ENCODE measurements at places on chromosomes 7 and 10. TPM values are rescaled to one million over a fixed set of nuclear protein-coding genes. Genes with fewer than 3 reads are reported as not detected.

The NRAP gene
- 0.07 TPM for total RNA-seq

The CPED1 gene
- total RNA-seq: 67.4 TPM

The ARHGAP22 gene
- 0.26 TPM for total RNA-seq

The CYP2W1 gene
- total RNA-seq: 6.6 TPM

The PRSS2 gene
- not detected for total RNA-seq

The AASS gene
- total RNA-seq: 61.2 TPM

The DNA2 gene
- total RNA-seq: 6.9 TPM

The SLC16A12 gene
- total RNA-seq: 7.4 TPM

The OPALIN gene
- not detected for total RNA-seq

The OGDHL gene
- 0.15 TPM for total RNA-seq

The C10orf90 gene
- not detected for total RNA-seq

The WNT2 gene
- total RNA-seq: 2.3 TPM

The MSMB gene
- total RNA-seq: not detected

The IKZF1 gene
- total RNA-seq: 16.5 TPM

The CLDN4 gene
- 7.4 TPM for total RNA-seq

The DPY19L1 gene
- total RNA-seq: 80.9 TPM

The IFIT1 gene
- 13.5 TPM for total RNA-seq

The TAS2R4 gene
- total RNA-seq: 6.2 TPM

The RBM20 gene
- 3.8 TPM for total RNA-seq

The SLC26A4 gene
- total RNA-seq: not detected

The VENTX gene
- not detected for total RNA-seq

The WBP1L gene
- 55.0 TPM for total RNA-seq

The PHYHIPL gene
- total RNA-seq: 0.83 TPM

The ST8SIA6 gene
- total RNA-seq: 1.9 TPM

The CRPPA gene
- total RNA-seq: 0.29 TPM

The SPDYE11 gene
- not detected for total RNA-seq

The GBX1 gene
- total RNA-seq: not detected

The SPDYE2 gene
- total RNA-seq: not detected

The SUV39H2 gene
- 41.5 TPM for total RNA-seq

The GIMAP5 gene
- 41.1 TPM for total RNA-seq

The FAM25A gene
- not detected for total RNA-seq

The NUTM2B gene
- not detected for total RNA-seq

The LRRD1 gene
- total RNA-seq: not detected

The ZNF804B gene
- not detected for total RNA-seq

The FEZF1 gene
- not detected for total RNA-seq

The METTL27 gene
- total RNA-seq: 9.3 TPM

The TMEM184A gene
- total RNA-seq: 0.64 TPM

The PHKG1 gene
- not detected for total RNA-seq

The VPS26A gene
- total RNA-seq: 63.6 TPM

The CYP3A4 gene
- not detected for total RNA-seq

The CNNM2 gene
- 5.1 TPM for total RNA-seq

The FOXI2 gene
- total RNA-seq: not detected

The NKX2-3 gene
- total RNA-seq: not detected

The GPR85 gene
- not detected for total RNA-seq

The C10orf67 gene
- total RNA-seq: 0.21 TPM

The EEF1AKMT2 gene
- 52.9 TPM for total RNA-seq

The CYP2C9 gene
- not detected for total RNA-seq

The MLXIPL gene
- total RNA-seq: 1.7 TPM

The SORBS1 gene
- total RNA-seq: 89.9 TPM

The PRSS37 gene
- total RNA-seq: not detected

The SVOPL gene
- 1.5 TPM for total RNA-seq
